SK-N-DZ (cell line): ENCODE measurements at places on chromosomes 3 and 15.
A peak's percentile ranks its signal among the peaks of the same experiment; 100 is the strongest.

- DNase-seq = no peak
Observed at GRCh38 chr15:72940229-72940622, 112.0 kb upstream of the NEO1 start.

GRCh38 chr3:29408676-29409075 lies 127.8 kb downstream of the RBMS3 start:
- DNase-seq = no peak

- DNase-seq = no peak
Observed at GRCh38 chr15:41417418-41418195, 712 bp downstream of the RTF1 start.

- no peak for DNase-seq
Observed at GRCh38 chr3:120931593-120931992, 23.6 kb downstream of the STXBP5L start.

GRCh38 chr3:69494185-69494584 lies 108.3 kb upstream of the FRMD4B start:
- no peak for DNase-seq

GRCh38 chr3:24725514-24726255 lies 231.0 kb upstream of the THRB start:
- no peak for DNase-seq

GRCh38 chr15:90762109-90762508 lies 45.0 kb downstream of the BLM start:
- no peak for DNase-seq

GRCh38 chr3:143158014-143158988 lies 38.7 kb downstream of the CHST2 start:
- no peak for DNase-seq

DNA sequence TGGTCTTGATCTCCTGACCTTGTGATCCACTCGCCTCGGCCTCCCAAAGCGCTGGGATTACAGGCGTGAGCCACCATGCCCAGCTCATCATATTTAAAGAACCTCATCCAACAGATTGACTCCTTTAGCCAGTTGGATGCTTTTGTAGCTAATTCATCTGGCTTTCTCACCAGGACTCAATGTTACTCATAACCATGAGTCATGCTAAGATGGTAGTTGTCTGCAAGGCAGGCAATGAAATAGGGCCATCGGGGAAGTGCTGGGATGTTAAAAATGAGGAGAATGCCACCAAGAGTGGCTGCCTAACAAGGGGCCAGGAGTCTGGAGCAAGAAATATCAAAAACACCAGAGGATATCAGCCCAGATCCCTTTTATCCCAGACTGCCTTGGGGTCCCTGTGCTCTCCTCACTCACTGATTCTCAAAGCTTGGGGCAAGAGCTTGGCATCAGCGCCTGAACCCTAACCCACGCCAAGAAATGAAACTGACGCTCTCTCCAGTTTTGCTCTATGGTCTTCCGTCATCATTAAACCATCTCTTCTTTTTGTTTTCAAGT lies 7.4 kb upstream of the PCOLCE2 start:
- no peak for DNase-seq

DNA sequence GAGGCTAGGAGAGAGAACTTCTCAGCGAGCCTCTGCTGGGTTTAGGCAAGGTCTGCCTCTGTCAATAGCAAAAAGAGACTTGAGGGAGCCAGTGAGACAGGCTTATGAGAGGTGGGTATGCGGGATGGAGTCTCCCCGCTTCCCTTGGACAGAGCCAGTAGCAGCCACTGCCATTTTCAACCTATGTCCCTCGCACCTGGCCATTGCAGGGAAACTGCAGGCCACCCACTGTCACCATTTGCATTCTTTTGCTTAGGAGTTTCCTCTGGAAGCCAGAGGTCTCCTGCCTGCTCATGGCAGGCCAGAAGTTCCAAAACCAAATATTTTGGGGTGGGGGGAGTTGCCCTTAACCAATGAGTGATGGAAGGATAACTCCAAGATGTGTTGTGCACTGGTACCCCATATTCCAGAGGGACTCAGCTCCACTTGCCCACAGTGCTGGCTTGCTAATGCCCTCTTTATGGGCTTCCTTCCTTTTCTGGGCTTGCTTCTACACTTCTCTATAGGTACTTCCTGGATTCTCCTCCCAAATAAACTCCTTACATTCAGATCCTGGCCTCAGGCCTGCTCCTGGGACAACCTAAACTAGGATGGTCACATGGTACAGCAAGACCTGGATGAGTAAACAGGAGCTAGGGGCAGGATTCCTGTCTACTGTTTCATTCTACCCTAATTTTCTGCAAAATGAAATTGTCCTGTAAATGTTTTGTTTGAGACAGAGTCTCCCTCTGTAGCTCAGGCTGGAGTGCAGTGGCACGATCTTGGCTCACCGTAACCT lies 108.9 kb upstream of the PROK2 start:
- no peak for DNase-seq

GRCh38 chr15:74782259-74783071 lies 585 bp downstream of the CSK start:
- DNase-seq = no peak

DNA sequence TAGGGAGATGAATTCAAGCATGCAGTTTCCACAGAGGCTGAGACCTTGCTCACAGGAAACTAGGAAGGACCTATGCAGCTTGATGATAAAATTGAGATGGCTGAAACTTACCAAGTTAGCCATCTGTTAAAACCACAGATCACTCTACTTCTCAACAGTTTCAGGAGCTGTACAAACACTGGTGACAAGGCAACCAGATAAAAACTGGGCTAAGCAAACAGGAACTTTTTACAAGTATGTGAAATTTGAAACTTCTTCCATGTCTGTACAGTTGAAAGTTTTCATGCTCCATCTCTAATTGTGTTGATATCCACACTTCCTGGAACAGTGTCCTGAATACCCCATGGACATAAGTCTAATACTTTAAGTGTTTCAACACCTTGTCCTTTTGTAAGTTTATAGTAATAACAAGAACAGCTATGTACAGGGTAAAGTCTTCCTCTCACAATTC lies 78.2 kb downstream of the FAIM start:
- no peak for DNase-seq

DNA sequence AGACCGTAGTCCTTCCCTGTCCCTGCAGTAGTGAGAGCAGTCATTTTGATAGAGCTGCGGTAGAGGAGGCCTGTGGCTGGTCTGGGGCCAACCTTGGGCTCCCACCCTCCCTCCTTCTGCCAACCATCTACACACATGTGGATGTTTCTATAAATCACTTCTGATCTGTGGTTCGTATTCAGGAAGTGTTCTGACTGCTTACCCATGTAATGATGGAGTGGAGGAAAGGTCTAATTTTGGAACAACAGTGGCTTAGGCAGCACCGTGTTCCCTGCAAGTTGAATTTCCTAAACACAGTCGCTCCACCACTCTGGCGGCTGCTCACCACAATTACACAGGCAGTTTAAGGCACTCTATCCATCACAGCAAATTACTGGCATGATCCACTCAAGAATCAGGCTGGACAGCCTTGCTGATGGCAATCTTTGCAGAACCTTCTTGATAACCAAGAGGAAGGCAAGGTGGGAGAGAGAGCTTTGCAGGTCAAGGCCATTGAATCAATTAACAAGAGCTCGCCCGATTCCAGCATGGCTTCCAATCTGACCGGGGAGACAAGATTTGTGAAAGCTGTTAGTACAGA lies 104.7 kb upstream of the VEPH1 start:
- DNase-seq = peak; percentile 87

DNA sequence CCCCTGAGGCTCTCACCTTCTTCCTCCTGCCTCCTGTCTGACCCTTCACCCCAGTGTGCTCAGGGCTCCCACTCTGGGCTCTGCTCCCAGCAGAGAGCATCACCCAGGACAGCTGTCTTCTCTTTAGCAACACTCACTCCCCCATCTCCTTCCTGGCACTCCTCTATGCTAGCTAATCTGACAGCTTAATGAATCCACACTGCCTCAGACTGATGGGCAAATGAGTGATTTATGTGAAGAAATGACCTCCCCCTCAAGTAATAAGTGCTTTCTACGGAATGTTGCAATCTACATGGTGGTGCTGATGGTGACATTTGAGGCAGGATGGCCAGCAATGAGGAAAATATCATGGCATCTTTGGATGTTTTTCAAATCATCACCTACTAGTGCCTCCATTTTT lies 83.6 kb downstream of the LSM3 start:
- no peak for DNase-seq
